ENCODE measurements at places on chromosomes 7 and 10.

- no peak for DNase-seq
Measured at GRCh38 chr7:45978731-45979211, 57.7 kb upstream of the IGFBP3 start.

DNA sequence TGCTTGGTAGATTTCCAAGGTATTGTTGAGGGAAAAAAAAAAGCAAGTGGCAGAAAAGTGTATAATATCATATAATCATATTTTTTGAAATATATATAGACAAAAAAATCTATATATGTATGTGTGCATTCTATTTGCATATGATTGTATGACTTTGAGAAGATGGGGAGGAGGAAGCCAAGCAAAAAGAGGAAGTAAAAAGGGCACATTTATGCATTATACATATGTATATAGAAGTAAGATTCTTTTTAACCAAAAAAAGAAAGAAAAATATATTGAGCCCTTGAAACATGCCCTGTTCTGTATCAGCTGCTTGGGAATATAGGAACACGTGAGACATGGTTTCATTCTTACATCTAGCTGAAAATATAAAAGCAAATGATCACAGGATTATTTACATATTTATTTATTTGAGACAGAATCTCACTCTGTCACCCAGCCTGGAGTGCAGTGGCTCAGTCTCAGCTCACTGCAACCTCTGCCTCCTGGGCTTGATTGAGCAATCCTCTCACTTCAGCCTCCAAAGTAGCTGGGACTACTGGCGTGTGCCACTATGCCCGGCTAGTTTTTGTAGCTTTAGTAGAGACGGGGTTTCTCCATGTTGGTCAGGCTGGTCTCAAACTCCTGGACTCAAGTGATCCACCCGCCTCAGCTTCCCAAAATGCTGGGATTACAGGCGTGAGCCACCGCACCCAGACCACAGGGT lies 18.0 kb upstream of the SLF2 start:
- no peak for DNase-seq

GRCh38 chr10:71390921-71391690 lies 5.6 kb upstream of the CDH23 start:
- no peak for DNase-seq

GRCh38 chr10:72105098-72105475 lies 16.7 kb upstream of the SPOCK2 start:
- DNase-seq = no peak

GRCh38 chr7:31070991-31071644 lies 19.0 kb downstream of the ADCYAP1R1 start:
- DNase-seq = no peak

DNA sequence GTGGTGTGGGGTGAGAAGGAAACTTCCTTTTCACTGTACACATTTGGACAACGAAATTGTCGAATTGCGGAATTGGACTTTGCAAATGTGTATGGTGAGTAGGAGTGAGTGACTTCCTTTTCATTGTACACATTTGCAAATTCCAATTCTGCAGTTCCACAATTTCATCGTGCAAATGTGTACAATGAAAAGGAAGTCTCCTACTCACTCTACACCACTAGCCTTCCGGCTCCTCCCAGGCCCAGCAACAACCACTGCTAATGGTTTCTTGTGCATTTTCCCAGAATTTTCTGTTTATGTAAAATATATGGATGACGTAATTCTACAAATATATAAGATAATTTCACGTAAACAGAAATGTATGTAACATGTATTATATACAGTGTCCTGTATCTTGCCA lies 118.5 kb downstream of the ARL4A start:
- DNase-seq = no peak

- no peak for DNase-seq
Measured at GRCh38 chr7:14252458-14252857, 263.0 kb upstream of the ETV1 start.

- peak; percentile 61 for DNase-seq
Measured at GRCh38 chr10:103757531-103758293, 97.7 kb downstream of the SH3PXD2A start.

DNA sequence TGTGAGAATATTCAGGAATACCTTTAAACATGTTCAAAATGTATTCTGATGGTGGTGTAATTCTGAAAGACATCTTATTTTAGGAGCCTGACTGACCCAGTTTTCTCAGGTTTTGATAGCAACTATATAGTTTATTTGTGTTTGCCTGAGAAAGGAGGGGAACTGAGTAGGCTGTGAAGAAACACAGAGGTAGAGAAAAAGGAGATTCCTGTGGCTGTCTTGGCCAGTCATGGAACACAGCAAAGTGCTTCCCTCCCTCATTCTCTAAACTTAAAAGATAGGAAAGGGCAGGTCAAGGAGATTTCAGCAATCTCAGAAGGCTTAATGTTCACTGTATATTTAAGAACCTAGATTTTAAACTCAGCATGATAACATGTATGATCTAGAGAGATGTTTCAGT lies 43.5 kb downstream of the ZMYND11 start:
- no peak for DNase-seq

DNA sequence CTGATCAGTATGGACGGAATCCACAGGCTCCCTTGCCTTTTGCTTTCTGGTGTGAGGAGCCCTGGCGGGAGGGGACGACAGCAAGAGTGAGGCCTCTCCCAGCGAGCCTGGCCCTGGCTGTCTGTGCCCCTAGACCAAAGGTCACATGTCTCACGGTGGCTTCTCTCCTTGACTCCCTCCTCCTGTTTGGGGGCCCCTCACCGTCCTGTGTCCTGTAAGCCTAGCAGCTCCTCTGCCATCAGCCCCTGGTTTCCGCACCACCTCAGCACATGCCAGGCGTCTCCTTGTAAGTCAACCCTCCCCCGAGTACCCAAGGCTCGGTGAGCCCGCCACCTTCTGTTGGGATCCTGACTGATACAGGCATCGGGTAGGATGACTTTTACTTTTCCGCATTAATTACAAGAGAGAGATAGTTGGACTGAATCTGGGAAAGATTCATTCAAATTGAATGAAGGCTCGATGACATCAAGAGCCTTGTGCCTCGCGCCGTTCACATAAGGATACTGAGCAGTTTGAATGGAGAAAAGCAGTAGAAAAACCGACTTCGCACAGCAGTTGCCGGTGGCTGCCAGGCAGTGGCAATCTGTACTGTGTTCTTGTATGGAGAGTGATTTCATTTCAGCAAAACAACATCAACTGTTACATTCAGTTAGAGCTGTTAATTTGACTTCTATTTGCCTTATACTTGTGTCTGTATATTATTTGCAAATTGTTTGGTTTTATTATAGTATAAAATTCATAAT lies 119.8 kb downstream of the XRCC2 start:
- no peak for DNase-seq

DNA sequence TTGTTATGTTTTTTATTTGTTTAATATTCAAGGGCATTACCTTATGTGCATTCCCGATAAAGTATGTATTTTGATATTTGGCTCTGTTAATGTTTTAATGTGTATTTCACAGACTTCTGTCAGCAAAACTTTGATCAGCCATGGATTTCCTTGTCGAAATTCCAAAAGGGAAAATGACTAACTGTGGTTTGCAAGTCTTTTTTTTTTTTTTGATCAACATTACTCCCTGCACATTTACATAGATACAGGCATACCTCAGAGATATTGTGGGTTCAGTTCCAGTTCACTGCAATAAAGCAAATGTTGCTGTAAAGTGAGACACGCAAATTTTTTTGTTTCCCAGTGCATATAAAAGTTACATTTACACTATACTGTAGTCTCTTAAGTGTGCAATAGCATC lies 351.9 kb downstream of the CXCL12 start:
- no peak for DNase-seq

DNA sequence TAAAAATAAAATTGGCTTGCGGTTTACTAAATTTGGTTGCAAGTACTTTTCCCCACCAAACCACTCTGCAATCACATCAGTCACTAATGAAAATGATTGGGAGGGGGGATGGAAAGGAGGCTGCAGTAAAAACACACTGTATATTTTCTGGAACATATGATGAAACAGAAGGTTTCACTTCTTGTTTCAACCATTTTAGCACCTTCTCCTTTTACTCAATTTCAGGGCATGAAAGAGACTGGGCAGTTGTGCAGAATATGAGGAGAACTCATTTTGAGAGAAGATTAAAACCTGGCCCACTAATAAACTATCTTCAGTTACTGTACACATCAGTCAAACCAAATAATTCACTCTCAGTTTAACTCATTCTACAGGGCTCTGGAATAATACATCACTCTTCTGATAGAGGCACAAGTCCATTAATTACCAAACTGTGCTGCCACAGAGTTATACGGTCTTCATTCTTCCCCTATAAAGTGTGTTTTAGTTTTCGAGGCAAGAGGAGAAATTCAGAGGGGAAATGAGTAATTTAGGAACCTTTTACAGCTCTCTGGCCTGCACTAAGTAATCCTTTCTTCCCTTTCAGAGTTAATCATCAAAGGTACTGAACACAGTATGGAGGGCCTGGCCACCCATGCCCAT lies 25.5 kb downstream of the JAZF1 start:
- DNase-seq = no peak

GRCh38 chr7:82286798-82287140 lies 156.8 kb downstream of the CACNA2D1 start:
- DNase-seq = no peak

DNA sequence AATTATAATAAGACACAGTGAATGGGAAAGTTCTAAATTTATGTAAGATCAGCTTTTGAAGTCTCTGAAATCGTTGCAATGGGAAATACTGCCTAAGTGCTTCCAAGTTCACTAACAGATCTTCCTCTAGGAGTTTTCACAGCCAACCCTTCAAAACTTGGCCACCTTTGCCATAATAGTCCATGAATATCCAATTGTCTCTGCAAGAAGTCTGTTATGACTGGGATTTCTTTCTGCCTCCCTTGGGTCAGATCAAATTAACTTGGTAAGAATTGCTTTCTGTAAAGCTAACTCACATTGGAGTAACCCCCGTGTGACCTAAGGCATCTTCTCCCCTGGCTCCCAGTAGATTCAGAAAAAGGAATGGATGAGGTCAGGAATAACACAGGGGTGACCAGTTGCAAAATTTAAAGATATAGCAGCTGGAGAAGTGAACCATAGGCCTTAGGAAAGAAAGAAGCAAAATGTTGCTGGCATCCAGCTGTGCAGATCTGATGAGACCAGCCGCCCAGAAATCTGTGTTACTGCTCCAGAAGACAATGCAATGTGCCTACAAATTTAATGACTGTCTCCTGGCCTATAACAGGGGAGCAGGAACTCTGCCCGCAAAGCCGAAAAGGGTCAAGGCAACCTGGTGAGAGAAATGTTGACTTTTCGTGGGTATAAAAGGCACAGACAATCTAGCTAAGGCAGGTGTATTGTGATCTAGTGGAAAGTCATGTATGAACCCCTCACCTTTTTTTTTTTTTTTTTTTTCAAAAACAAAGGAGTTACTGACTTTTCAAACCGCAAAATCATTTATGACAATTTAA lies 7.5 kb upstream of the OPTN start:
- DNase-seq = no peak

- DNase-seq = no peak
Measured at GRCh38 chr7:140196361-140197217, 19.8 kb upstream of the KDM7A start.

DNA sequence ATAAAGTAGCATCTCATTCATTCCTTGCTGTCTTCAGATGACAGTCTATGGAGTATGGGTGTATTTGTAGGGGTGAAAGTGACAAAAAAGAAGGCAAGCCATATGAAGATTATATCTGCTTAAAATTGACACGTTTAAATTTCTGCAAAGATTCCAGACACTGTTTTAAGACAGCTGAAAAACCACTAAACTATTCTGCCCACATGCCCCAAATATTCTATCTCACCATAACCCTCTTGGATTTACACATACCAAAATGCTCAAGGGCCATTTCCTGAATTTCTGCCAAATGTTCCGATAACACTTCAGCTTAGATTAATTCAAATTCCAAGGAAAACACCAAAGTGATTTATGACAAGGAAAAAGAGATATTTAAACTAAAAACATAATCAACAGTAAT lies 99.9 kb upstream of the IL6 start:
- no peak for DNase-seq

DNA sequence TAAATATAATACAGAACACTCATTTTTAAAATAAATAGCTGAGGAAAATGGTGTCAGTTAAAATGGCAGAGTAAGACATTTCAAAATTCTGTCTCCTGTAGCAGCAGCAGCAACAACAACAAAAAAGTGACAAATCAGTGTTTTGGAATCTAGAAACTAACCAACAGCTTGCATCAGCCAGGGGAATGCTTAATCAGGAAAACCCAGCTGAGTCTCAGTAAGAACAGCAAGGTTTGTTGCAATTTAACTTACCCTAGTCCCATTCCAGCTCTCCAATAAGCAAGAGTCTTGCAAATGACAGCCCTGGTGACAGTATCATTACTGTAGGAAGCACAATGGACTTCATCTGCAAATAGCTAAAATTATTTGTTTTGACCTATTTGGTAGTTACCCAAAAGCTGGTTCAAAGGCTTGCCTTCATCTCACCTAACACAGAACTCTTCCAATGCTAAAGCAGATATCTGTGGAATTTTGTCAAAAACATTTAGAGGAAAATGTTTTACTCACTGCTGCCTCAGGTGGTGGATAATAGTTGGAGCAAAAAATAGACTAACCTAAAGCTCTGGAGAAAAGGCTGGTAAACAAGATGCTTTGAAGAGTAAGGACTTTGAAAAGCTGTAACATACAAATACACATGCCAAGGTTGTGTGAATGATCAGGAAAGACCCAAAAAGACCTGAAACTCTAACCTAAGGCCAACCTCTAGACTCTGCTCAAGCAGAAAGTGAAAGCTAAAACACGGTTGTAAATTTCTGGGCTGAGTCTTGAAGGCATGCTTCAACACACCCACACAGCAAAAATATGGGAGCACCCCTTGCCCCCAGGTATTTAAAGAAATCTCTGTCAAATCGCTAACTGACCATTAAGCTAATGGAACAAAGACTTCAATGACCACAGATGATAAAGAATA lies 9.9 kb upstream of the ARHGAP22 start:
- no peak for DNase-seq

DNA sequence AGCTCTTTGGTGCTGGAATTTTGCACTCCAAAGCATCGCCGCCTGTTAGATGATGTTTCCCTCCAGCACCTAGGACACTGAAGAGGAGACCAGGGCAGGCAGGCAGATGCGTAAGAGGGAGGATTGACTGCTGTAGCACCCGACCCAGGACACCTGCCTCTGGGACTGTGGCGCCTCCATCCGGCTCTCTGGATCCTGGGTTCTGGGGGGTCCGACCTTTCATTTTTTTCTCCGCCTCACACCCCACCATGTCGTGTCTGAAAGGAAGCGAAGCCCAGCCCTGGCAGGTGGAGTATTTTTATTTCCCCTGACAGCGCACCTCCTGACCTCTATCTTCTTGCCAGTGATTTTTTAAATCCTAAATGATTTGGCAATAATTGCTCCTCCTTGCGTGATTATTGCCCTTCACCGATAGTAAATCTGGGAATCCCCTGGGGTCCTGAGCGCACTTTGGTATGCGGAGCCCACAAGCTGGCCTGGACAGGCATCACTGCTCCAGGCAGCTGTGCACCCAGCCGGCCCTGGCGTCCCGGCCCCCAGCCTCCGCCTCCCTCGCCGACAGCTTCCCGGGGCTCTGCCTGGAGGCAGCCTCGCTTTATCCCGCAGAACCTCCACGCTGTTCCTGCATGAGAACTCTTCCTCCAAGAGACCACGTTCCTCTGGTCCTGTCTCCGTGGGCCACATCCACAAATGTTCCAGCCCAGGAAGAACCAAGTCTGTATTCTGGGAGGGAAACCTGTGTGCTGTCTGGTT lies 48.4 kb downstream of the LHPP start:
- DNase-seq = no peak
